CD4-positive, alpha-beta T cell treated with Interleukin-15 for 4 hours (primary cell): ENCODE measurements at places on chromosomes 5 and 9.

DNA sequence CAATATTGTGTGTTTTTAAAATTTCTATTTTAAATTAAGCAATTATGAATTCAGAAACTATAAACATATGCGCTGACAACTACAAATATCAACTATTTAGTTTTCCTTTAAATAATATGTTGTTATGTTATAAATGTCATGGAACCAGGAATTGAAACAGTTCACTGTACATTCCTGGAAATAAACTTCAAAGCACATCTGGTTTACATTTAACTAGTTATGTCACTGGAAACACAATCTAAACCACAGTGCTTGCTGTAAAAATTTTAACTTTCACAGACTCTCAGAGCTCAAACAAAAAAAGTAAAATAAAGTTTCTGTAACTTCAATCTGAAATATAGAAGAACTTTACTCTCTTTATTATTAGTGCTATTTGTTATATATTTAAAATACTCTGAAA lies 179.2 kb downstream of the FBN2 start:
- no peak for DNase-seq

GRCh38 chr5:73774924-73775323 lies 148.9 kb downstream of the ARHGEF28 start:
- DNase-seq: no peak

GRCh38 chr5:169408171-169408570 lies 107.2 kb upstream of the SLIT3 start:
- DNase-seq: no peak

DNA sequence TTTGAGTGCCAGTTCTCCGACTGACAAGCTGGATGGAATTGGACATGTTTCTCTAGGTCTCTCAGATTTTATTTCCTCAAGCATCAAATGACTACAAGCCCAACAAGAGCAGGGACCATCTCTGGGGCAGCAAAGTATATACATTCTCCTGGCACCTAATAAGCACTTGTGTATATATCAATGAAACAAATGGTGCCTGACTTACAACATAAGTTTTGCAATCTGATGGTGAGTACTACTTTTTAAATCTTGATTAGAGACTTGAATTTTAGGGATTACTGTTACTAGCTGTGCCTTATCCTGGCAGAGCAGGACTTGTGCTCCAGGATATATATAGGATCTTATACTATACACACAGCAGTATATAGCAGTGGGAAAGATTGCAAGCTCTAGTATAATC lies 8.8 kb upstream of the ABLIM3 start:
- no peak for DNase-seq

DNA sequence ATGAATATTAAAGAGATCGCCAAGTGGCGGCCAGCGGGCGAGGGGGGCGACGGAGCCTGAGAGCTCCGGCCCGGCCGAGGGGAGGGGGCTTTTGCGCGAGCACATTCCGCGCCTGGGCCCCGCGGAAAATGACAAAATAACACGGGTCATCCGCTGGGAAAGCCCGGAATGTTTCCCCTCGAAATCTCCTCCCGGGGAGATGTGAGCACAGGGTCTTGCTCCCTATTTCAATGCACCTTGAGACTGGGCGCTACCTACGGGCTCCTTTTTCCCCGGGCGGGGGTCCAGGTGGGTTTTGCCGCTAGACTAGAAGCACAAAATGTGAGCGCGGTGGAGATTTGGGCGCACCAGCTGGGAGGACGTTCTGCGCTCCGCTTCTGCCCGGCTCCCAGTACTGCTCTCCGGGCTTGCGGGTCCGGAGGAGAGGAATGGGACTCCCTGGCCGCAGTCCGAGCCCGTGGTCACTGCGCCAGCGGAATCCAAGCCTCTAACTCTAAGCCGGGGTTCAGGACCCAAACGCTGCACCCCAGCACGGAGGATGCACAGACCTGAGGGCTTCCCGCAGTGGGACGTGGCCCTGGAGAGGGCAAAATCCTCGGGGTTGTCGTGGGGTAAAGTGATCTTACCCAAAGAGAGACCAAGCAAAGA lies 2.8 kb upstream of the PRDM12 start:
- no peak for DNase-seq

DNA sequence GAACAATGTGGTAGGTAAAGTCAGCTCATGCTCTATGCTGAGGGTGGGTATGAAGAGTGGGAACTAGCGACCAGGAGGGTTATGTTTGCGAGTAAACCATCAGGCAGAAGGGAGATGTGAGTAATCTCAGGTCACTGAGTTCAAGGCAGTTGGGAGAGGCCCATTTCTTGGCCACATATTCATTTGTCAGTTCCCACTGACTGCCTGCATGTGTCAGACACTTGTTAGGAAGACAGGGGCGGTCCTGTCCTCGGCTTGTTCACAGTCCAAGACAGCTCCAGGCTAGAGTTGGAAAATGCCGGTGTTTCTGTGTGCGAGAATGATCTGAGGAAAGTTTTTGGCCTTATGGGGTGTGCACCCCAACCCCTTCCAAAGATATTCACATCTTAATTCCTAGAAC lies 48.6 kb upstream of the GDNF start:
- no peak for DNase-seq

DNA sequence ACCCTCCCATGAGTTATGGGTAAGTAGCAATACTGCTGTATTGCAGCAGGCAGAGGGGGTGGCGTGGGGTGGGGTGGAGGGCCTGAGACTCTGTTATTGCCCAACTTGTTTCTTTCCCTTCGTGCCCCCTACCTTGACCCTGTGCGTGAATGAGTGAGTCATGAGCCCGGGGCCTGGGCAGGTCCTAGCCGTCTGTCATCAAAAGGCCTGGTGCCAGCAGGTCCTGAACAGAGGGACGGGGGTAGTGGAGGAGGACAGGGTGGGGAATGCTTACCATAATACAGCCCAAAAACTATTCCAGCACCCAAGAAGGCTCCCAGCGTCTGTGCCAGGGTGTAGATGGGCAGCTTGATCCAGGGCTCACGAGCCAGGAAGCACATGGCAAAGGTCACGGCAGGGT lies 4.3 kb downstream of the AQP3 start:
- DNase-seq: no peak

GRCh38 chr5:81105261-81105877 lies 127.8 kb upstream of the CKMT2 start:
- no peak for DNase-seq

- DNase-seq: no peak
Observed at GRCh38 chr5:110853267-110853666, 114.5 kb downstream of the SLC25A46 start.
